ENCODE measurements at places on chromosomes 11 and 22. TPM values are rescaled to one million over a fixed set of nuclear protein-coding genes. Genes with fewer than 3 reads are reported as not detected.

DNA sequence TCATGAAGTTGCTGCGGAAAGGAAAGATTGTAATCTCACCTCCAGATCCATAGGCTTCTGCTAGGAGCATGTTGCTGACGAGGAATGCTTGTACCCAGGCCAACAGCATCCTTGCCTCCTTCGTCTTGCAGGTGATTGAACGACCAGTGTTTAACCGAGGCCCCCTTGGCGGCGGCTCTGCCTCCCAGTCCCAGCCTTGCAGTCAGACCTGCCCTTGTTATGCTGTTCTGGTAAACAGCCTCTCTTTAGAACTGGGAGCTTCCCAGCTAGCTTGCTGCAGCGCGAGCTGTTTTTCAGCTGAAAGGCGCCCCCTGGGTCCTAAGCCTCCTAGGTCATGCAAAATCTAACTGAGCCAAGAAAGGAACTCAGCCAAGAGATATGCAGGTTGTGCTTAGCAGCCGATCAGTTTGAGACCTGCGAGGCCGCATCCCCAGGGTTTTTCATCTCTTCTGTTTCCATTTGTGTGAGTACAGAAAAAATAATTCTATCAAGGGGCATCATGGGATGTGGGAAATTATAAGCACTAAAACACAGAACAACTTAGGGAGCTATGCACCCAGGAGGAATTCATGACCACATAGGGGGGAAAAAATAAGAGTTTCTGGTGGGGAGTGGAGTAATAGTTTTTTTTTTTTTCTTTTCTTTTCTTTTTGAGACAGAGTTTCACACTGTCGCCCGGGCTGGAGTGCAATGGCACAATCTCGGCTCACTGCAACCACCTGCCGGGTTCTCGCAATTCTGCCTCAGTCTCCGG lies at the start of gene PIK3IP1:
Gene PIK3IP1, minus strand, starts transcription at position 253 of the 754 bp plus-strand sequence. Its CDS starts 144 bp downstream, at position 109.
- peak; percentile 95 for DNase-seq

DNA sequence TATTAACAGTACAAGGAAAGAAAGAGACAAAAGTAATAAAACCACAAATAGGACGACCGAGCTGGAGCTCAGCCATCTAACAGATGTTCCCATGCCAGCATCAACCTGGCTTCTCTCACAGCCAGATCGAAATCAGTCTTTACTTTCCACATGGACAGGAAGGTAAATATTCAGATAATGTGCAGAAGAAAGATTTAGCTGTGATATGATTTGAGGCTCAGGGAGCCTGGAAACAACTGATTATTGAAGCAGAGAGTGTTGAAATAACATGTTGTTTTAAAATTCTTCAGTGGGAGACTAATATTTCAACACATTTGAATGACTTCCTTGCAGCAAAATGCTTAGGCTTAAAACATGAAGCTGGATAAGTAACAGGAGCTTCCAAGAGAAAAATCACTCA lies 546.8 kb downstream of the ETS1 start:
- no peak for DNase-seq

DNA sequence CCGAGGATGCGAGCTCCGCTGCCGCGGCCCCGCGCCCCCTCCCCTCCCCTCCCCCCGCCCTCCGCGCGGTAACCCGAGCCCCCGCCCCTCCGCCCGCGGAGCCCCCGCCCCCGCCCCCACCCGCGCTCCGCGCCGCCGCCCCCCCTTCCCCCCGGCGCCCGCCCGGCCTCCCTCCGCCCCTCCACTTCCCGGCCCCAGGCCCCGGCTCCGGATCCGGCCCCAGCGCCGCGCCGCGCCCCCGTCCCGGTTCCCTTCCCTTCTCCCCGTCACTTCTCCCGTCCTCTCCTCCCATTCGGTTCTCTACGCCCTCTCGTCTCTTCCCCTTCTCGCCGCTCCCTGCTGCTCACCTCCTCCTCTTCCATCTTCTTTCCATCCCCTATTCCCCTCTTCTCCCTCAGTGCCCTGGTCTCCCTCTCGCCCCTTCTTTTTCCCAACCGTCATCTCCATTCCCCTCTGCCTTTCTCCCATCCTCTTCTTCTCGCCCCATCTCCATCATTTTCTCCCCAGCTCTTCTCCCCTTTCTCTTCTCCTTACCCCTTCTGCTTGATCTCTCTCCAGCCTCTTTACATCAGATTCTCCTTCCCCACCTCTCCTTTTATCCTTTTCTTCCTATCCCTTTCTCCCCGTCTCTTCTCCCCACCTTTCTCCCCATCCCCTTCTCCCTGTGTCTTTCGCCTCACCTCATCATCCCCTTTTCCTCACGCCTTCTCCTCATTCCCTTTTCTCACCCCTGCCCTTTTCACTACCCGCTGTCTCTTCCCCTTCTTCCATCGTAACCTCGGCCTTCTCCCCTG lies at the start of gene DCHS1:
Gene DCHS1, minus strand, starts transcription at position 20 of the 794 bp plus-strand sequence. CDS start 14,196 bp downstream, outside the sequence.
- peak; percentile 59 for DNase-seq

DNA sequence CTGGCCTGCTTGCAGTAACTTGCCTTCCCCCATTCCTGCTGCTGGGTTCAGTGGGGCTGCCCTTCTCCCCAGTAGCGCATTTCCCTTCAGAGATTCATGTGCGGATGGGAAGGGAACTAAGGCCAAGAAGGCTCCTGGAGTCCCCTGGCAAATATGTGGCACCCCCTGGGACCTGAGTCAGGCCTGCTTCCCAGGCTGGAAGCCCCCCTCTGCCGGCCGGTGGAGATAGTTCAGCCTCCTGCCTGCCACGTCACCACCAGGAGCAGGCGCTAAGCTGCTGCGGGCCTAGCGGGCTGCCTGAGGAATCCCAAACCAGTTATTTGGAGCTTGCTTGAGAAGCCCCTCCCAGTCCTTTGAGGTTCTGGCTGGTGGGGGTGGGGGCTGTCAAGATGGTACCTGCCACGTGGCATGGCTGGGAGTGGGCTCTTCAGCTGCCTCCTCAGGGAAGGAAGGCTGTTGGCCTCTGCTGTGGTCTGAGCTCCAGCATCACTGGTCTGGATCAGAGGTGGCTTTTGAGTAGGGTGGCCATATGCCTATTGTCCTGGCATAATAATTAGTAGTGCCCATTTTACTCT lies 2.0 kb downstream of the SERPINH1 start:
- DNase-seq = peak; percentile 87

DNA sequence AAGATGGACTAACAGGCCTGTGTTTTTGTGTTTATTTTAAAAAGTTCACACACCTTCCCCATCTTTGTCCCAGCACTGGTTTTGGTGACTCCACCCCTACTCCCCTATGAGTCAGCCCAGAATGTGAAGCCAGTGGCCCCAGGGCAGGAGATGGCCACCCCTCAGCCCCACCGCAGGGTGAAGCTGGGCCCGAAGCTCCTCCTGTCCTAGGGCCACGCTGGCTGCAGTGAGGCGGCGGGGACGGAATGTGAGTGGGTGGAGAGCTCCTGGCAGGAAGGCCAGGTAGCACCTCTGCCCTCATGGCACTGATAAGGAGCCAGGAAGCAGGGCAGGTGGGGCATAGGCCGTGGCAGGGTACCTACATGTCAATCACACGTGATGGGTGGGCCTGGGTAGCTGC lies 39.9 kb downstream of the SGSM3 start:
- no peak for DNase-seq

Gene IFTAP
- total RNA-seq = 31.8 TPM

Gene SPDYC
- not detected for total RNA-seq
